ENCODE measurements at places on chromosomes 5 and 9. TPM values are rescaled to one million over a fixed set of nuclear protein-coding genes. Genes with fewer than 3 reads are reported as not detected.

GRCh38 chr9:14546693-14547092 is 146.5 kb downstream of the ZDHHC21 start:
- no peak for DNase-seq

GRCh38 chr5:5649641-5650040 is 227.2 kb downstream of the ICE1 start:
- DNase-seq, result no peak

- no peak for DNase-seq
Measured at GRCh38 chr9:137759649-137760321, 117.8 kb upstream of the CACNA1B start.

GRCh38 chr5:140608722-140609121 is 24.3 kb downstream of the CD14 start:
- no peak for DNase-seq

GRCh38 chr5:41270423-41271251 is 57.3 kb upstream of the C6 start:
- peak; percentile 64 for DNase-seq

- no peak for DNase-seq
Measured at GRCh38 chr9:124766815-124767554, 4.1 kb downstream of the NR6A1 start.

DNA sequence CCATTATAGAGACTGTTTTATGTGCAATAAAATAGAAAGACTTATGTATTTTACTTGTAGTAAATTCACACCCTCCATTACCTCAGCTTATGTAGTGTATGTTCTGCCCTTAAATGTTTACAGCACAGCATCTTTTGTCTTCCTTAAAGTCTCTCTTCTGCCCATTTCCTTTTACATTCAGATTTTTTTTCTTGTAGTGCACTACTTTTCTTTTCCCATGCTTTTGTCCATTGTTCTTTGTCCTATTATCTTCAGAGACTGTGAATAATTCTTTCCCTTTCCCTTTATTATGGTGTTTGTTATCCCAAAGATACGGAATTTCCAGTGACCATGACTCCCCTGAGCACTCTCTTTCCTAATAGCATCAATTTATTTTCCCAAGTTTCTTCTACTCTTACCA is 66.1 kb upstream of the TYRP1 start:
- DNase-seq, result no peak

DNA sequence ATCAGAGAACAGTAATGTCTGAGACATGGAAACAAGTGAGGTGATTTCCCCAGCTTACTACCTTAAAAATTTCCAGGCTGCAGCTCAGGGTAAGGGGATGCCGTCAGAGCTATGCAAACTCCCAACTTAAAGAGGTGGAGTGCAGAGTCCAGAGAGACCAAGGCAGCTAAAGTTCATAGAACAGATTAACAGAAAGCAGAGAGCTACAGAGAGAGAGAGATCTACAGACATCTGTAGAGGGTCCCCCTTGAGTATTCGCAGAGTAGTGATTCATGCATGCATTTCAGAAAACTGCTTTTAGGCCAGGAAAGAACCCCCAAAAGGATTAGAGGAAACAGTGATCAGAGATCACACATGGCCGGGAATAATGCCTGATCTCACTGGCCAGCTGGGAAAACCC is 306.2 kb upstream of the PUM3 start:
- DNase-seq, result no peak

The PKN3 gene
- 4.9 TPM for total RNA-seq

- no peak for DNase-seq
Measured at GRCh38 chr9:123421186-123421585, 65.2 kb downstream of the CRB2 start.

GRCh38 chr5:140555747-140556312 is 1.4 kb downstream of the SRA1 start:
- no peak for DNase-seq

The LECT2 gene
- not detected for total RNA-seq

DNA sequence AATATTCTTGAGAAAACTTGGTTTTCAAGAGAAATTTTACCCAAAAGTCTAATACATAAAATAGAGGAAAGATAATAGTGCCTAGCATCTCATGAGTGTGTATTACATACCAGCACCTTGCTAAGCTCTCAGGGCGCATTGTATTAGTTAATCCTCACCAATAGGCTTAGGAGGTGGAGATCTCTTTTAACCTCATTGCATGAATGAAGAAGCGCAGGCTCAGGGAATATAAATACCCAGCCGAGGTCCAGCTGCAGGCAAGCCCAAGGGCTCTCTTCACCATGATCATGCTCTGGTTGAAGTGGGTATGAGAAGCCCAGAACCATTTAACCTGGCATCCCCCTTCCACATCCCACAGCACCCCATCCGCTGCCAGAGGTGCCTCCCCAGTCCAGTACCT is 46.0 kb downstream of the CAMK2A start:
- no peak for DNase-seq

The SLC4A9 gene
- total RNA-seq, result not detected

DNA sequence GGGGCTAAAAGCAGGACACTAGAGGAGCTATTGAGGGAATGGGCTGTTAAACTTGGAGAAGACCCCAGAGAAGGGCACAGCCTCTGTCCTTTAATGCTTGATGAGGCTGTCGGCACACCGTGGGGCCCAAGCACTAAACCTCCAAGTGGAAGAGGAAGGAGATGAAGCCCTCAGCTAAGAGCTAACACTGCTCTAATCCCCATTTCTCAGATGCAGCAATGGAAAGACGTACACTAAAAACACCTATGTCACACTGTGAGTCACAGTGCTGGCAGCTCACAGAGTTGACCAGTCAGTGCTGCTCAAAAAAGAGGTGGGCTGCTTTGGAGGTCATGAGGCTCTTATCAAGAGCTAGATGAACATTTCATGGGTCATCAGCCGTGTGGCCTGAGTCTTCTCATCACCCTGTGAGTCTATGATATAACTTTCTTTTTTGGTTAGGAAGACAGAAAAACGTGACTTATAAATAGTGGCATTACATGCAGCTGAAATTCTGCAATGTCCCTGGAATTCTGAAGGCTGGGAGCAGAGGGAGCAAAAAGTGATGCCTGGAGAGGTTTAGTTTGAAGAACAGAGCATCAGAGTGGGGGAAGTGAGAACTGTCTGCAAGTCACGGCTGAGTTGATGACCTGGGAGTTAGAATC is 21.5 kb downstream of the TNFSF8 start:
- DNase-seq, result no peak

- no peak for DNase-seq
Measured at GRCh38 chr5:76384705-76385104, 18.4 kb upstream of the IQGAP2 start.

The DDX4 gene
- not detected for total RNA-seq

DNA sequence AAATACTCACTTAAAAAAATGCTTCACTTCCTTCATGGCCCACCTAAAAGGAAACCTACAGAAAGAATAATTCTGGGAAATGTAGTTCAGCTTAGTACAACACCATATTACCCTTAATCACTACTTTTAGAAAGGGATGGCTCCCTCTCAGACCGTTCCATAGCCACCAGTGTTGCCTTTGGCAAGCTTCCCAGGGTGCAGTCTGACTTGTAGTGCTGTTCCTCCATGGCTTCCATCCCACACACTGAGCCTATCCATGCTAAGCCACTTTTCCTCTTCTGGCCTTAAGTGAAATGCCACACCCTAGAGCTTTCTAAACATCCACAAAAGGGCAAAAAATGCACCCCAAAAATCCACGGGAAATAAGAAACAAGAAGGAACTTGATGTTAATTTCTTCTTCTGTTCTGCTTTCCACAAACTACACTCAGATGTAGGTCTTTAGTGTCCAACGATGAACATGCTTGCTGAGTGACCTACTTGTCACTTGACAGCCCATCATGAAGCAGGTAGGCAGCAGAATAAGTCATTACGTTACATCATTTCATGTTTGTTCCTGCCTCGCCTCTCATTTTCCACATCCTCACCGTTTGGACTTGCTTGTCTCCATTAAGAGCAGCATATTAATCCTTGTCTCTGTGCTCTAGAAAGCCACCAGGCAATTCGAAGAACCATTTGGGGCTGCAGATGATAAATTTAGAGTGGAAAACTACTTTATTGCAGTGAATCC is 391.1 kb upstream of the GRAMD2B start:
- peak; percentile 25 for DNase-seq
